ENCODE measurements at places on chromosomes 3 and 15.
A peak's percentile ranks its signal among the peaks of the same experiment; 100 is the strongest.

- no peak for DNase-seq
These were observed 19.7 kb downstream of the PTPRG start for GRCh38 chr3:61580982-61581643.

DNA sequence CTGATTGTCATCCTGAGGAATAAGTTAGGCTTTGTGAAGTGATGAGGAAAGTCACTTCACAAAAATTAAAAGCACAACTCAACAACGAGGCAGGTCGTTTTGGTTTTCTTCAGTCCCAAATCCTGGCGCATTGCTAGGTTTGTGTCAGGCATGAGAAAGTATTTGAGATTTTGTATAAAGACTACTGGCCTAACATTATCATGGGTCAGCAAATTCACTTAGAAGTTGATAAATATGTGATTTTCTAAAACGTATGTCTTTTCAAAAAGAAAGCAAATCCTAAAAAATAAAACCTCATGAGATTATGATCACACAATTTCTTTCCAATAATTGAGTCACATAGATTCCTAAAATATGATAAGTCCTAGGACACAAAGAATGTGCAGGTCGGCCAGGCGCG is 395.8 kb upstream of the RORA start:
- no peak for DNase-seq

GRCh38 chr15:96340348-96340597 is 9.8 kb downstream of the NR2F2 start:
- no peak for DNase-seq

GRCh38 chr3:40366203-40367162 is 20.5 kb upstream of the ENTPD3 start:
- DNase-seq = no peak

GRCh38 chr3:10495003-10495402 is 10.4 kb downstream of the ATP2B2 start:
- DNase-seq = no peak

DNA sequence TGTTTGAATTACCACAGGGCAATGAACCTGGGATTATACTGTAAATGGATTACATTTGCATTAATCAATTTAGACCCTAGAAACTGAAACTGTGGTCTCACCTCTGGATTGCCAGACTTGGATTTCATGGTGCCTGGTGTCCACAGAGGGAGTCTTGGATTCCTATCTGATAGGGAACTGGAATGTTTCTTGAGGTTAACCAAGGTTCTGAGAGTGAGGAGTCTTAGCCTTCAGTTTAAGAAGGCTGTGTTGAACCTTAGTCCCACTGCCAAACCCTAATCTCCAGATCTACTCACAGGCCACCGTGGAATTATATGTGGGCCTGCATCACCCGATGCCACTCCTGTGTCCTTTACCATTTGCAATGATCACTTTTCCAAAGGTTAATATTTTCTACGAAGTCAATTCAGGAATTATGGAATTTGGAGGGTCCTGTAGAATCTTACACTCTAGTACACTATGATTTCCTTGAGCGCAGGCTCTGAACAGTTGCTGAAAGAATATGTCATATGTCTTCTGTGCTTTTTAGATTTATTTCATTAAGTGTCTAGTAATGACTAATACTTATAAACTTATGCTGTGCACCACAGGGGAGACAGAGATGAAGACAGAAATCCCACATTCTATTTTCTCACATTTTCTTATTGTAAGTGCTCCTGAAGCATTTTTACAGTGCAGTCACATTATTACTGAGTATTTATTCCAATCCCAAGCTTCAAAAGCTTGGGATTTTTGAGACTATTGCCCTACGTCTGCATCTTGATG is 87.9 kb downstream of the EFL1 start:
- DNase-seq = no peak

GRCh38 chr15:64046421-64047153 is at the start of gene DAPK2:
TSS of gene DAPK2 (minus strand) at chr15:64046485. CDS start at chr15:64040261, 6,224 bp downstream.
- DNase-seq = peak; percentile 68

DNA sequence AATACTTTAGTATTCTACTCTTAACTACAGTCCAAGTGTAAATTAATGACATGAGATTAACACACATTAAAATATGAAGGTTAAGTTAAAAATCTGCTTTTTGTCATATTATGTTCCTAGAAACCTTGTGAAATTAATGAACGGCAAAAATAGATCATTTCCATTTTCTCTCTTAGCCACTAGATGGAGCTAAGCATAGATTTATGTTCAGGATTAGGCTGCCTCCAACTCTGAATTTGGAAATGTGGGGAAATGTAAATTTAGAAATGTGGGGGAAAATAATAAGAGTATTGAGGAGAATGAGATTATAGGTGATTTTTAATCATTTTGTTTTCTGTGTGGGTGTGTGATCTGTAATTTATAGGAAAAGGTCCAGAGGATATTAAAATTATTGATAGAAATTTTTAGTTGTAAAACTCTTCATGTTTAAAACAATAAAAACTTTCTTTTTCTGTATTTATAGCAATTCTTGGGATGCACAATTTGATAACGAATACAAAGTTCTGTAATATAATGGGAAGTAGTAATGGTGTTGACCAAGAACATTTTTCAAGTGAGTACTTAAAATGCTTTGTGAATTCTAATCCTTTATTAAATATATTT is 59.2 kb downstream of the TMOD3 start:
- DNase-seq = no peak

- DNase-seq = peak; percentile 13
These were observed 22.4 kb downstream of the FNDC3B start for GRCh38 chr3:172061724-172062184.

DNA sequence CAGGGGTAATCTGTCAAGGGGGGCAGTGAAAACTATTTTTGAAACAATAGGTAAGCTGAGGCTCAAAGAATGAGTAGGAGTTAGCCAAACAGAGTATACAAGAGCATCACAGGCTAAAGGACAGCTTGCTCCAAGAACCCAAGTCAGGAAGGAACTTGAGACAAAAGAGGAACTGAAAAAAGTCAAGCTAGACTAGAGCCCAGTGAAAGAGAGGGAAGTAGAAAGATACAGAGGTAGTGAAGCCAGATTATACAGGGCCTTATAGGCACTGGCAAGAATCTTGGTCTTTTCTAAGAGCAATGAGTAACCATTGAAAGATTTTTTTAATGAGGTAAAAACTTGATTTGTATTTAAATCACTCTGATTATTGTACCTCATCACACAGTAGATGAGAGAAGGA is 69.9 kb downstream of the FILIP1L start:
- DNase-seq = no peak

DNA sequence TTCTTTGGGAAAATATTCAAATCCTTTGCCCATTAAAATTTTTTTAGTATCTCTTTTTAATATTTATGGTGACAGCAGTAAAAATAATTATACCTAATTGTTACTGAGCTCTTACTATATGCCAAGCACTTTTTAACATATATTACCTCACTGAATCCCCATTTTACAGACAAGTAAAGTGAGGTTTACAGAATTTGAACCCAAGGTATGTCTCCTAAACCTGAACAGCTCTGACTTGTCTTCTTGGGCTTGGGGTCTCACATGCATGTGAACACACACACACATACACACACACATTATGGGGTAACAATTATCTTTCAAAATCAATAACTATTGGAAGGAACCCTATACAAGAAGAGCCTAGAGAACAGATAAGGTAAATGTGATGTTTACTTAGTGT is 62.2 kb upstream of the ADCY5 start:
- DNase-seq = no peak

DNA sequence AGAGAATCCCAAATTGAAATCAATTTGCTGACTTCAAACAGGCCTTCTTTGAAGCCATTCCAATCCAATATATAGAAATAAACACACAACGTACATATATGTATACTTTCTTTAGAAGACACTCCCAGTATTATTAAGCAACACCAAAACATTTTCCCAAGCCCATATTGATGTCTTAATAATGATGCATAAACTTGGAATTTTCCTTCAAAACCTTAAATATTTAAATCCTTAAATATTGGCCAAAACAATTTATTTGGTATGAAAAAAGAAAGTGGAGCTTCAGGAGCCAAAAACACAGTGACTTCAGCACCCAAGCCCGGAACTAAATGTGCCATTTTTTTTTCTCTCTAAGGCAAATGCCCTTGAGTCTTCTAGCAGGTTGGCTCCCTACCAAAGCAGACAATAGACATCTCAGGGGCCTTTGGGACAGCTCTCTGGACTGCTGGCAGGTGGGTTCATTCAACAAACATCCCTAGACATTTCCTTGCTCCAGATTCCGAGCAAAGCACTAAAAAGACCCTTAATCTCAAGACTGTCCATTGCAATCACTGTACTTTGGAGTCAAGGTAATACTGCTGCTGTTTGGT is 384.7 kb downstream of the NTRK3 start:
- no peak for DNase-seq

GRCh38 chr3:104846270-104846669 is 520.4 kb upstream of the ALCAM start:
- DNase-seq = no peak

GRCh38 chr15:52099651-52100272 is 12.8 kb downstream of the BCL2L10 start:
- DNase-seq = no peak

DNA sequence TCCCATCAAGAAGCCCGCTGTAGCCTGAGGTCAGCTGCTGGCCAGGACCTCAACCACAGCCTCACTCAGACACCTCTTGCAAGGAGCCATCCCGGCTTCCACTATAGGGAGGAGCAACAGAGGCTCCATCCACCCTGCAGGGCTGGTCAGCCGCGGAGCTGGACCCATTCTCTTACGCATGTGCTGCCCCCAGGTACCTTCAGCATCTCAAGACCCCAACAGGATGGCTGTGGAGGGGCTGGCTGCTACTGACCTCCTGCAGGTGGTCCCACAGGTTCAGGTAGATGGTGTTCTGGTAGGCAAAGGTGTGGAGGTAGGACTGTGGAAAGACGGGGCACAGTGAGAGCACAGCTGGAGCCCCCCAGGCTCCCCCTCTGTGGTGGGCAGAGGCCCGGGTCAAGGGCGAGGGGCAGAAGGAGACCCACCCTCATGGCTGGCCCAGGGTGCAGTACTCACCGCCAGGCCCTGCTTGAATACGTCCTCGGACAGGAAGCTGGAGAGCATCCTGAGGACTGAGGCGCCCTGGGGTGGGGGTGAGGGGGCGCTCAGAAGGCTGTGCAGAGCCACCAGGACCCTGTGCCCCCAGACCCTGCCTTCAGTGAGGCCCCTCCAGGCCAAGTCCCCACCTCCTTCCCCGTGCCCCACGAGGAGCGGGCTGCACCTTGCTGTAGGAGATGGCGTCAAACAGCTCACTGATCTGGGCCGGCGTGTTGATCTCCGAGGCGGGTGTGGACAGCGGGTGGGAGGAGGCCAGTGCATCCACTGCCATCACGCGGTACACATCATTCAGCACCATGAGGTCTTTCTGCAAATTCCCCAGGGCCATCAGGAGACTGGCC is 11.4 kb downstream of the ANPEP start:
- no peak for DNase-seq

- no peak for DNase-seq
These were observed 117.8 kb downstream of the RAB11A start for GRCh38 chr15:65987100-65987499.

- DNase-seq = no peak
These were observed 201.1 kb upstream of the RGMA start for GRCh38 chr15:93289941-93290617.

GRCh38 chr15:64144565-64145281 is 6.8 kb upstream of the SNX22 start:
- no peak for DNase-seq

DNA sequence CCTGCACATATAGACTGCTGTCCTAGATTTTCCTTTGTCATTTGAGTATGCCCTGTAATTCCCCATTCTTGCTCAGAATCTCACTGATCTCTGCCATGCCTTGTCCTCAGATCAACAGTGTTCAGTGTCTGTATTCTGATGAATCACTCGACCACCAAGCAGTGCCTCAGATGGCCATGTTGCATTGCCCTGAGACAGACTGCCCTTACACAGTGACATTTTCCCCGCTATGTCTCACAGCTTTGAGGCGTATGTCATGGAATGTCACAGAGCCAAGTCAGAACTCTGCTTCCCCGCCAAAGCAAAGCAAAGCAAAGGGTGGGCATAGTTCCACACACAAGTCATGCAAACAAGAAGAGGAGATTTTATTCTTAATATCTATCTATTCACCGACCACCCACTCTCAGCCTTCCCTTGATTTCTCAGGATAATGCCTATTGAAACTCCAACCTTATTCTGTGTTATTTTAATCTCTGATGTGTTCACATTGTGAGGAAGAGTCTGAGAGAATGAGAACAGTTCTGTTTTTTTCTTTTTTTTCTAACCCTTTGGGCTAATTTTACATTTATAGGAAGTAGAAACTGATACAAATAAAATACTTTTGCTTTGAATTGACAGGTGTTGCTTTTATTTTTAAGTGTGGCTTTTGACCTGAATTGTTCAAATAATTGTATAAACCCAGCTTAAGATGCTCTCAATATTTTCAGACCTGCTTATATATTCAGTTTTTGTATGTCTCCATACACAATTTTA is 16.9 kb upstream of the PSMD6 start:
- no peak for DNase-seq

- no peak for DNase-seq
These were observed 97.1 kb upstream of the SLC6A6 start for GRCh38 chr3:14305324-14305723.

GRCh38 chr15:34726406-34727100 is 28.2 kb downstream of the GJD2 start:
- DNase-seq = no peak

GRCh38 chr15:64653757-64654156 is 121.6 kb downstream of the RBPMS2 start:
- no peak for DNase-seq

DNA sequence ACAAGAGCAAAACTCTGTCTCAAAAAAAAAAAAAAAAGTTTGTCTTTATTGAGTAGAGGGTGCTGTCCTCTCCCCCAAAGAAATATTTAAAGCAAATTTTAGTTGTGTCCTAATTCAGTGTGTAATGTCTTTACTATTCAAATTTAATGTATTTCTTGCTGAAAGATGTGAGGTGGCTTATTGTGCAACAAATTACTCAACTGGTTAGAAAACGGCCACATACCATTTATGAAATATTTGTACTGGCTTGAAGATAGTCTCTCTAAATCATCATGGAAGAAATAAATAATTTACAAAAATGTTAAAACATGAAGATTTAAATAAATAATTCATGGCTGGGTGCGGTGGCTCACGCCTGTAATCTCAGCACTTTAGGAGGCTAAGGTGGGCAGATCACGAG is 63.0 kb downstream of the SLTM start:
- DNase-seq = no peak
